SK-N-MC (cell line): ENCODE measurements at places on chromosomes 11 and 22.

DNA sequence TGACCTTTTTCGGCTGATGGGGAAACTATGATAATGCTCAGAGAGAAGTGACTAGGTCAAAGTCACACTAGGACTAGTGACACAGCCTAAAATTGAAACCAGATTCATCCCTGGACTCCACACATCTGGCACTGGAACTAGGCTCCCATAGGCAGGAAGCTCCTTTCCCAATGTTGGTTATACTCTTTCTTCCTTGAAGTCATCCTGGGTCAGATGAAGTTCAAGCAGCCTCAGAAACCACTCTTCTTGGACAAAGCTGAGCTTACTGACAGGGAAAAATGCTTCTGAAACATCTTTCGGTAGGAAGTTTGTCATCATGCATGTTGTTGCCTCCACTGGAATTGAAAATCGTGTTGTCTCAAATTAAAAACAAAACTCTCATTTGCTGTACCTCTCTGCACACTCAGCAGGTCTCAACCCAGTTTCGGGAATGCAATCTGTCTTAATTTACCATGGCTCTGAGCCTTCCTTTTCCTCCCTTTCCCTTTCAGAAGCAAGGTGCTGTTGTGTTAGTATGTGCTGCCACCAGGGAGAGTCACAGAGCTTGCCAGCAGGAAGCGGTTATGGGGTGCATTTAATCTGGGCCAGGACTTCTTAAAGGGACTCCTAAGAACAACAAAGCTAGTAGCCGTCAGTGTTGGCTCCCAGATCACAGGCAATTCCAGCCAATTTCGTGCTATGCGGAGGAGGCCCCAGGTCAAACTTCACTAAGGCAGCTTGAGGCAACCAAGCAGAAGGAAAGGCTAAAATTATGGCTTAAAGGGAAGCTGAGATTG, 384.8 kb downstream of the TENM4 start:
- DNase-seq, result no peak

GRCh38 chr22:48261706-48262105, 1499.3 kb downstream of the TBC1D22A start:
- DNase-seq, result no peak

DNA sequence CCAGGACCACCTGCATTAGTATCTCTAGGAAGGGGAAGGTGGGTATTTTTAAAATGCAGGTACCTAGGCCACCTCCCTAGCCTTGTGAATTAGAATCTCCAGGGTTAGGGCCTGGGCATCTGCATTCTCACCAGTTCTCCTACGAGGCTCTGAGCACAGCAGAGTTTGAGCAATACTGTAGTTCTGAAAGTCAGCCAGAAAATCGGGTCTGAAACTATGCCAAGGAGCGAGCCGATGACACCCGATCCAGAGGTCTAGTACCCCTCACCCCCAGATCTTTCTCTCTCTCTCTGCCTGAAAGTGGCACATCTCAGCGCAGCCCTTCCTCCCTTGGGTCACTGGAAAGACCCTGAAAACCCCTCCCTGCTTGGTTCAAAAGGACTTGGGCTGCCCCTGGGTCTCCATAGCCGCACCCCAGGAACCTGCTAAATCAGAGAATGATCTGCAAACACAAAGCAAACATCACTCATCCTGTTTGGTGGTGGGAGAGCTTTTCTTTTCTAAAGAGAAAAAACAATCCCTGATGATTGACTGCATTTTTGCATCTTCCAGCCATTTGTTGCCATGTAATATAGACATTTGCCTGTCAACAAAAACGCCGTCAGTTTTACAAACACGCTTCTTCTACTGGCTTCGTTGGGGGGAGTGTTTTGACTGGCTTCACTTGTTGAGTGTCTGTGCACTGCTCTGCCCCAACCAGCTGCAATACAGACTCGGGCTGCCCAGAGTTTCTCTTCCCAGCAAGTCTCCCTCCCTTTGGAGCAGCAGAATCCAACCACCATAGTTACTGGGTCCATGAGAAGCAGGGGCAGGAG, 229.9 kb downstream of the MN1 start:
- DNase-seq, result no peak

DNA sequence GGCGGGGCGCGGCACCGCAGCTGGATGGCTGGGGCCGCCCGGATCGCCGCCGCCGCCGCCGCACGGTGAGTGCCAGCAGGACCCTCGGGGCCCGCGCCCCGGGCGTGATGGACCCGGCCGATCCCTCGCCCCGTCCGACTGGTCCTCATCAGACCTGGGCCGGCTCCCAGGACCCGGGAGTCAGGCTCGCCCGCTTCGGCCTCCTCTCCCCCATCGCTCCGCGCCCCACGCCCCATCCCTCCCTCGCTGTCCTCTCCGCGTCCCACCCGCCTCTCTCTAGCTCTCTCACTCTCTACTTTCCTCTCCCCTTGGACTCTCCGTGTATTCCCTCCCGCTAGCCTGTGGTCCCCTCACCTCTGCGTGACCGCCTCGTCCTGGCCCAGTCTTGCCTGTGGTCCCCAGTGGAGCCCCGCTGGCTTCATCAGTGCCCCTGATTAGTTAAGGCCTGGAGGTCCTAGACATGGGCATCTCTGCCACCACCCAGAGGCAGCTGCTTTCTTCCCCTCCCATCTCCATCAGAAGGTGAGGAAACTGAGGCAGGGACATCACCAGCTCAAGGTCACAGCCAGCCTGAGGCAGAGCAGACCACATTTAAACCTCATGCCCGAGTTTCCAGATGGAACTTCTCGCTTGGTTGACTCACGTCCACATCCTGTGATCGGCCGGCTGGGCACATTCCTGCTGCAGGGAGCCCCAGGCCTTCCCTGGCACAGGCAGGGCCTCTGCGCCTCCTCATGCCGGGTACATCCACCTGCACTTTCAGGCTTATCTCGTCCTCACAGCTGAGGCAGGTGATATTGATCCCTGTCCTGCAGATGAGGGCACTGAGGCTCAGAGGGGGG, 429 bp downstream of the SLC39A13 start:
- DNase-seq, result no peak

GRCh38 chr11:116989184-116989583, 109.0 kb downstream of the SIK3 start:
- no peak for DNase-seq

DNA sequence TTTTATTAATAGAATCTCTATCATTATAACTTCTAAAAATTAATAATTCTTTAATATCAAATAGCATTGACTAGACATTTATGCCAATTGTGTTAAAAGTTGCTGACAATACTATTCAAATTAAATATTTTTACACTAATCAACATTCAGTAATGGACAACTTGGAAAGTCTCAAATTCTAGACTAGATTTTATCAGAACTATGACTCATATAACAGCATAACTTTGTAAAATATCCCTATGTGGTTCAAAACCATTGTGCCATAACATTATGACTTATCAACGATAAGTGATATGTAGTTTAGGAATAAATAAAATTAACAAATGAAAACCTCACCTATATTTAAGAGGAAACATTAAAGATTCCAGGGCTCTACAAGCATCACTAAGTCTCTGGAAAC, 291.8 kb downstream of the SBF2 start:
- no peak for DNase-seq

DNA sequence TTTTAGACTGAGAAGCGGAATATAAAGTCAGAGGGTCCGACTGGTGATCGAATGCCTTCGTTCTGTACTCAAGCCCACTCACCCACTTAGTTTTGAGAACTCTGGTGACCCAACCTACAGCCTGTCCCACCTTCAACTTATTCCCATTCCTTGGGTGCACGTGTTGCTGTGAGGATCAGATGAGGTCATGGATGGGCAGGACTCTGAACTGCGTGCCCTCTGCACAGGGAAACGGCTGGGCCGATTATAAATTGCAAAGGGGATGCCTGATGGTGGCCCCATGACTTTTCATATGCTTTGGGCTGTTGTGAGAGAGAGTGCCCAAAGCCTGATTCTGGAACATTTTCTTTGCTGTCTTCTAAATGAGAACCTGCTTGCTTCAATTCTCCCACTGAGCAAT, 16.0 kb upstream of the EHF start:
- DNase-seq, result no peak

DNA sequence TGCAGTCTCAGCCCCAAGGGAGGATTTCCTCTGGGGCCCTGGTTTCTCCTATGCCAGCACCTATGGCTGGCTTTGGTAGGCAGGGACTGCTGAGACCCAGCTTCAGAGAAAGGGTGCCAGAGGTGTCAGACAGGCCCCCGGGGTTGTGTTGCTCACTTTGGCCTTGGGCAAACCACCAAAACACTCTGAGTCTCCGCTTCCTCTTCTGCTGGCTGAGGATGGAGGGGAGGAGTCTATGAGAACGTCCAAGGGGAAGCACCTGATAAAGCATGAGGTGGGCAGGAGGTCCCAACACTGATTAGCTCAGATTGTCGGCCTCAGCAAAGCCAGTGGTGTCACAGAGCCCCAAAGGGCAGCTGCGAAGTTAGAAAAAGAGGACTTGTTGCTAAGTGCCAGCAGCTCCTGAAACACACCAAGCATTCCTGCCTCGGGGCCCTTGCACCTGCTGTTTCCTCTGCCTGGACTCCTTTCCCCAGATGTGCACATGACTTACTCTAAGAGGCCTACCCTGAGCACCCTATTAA, 10.5 kb downstream of the SMTNL1 start:
- DNase-seq, result no peak
